ENCODE measurements at places on chromosomes 11 and 22.

- no peak for DNase-seq
Observed at GRCh38 chr11:32435942-32436750, 807 bp upstream of the WT1 start.

- DNase-seq: no peak
Observed at GRCh38 chr22:40498420-40499208, 128.2 kb downstream of the SGSM3 start.

GRCh38 chr22:23233084-23233531 is 52.8 kb downstream of the BCR start:
- no peak for DNase-seq

DNA sequence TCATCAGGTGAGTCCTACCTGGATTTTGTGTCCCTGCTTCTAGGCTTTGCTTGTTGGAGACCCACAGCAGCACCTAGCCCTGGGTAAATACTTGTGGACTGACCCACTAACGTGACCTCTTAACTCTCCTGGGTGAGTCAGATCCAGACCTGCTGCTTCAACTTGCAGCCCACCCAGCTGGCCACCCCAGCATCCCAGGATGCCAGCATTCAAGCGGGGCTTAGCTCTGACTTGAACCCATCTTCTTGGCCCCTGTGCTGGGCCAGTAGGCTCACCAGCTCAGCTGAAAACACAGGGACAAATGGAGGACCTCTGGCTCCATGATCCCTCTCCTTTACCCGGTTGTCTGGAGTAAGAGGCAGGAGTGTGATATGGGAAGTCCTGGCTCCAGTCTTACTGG is 33.5 kb downstream of the PARVG start:
- DNase-seq: no peak

GRCh38 chr22:49543876-49544275 is 283.8 kb downstream of the BRD1 start:
- DNase-seq: no peak

GRCh38 chr22:22835771-22836291 is 51.8 kb upstream of the IGLL5 start:
- DNase-seq: no peak

- DNase-seq: no peak
Observed at GRCh38 chr11:113673550-113674396, 32.3 kb downstream of the TMPRSS5 start.

DNA sequence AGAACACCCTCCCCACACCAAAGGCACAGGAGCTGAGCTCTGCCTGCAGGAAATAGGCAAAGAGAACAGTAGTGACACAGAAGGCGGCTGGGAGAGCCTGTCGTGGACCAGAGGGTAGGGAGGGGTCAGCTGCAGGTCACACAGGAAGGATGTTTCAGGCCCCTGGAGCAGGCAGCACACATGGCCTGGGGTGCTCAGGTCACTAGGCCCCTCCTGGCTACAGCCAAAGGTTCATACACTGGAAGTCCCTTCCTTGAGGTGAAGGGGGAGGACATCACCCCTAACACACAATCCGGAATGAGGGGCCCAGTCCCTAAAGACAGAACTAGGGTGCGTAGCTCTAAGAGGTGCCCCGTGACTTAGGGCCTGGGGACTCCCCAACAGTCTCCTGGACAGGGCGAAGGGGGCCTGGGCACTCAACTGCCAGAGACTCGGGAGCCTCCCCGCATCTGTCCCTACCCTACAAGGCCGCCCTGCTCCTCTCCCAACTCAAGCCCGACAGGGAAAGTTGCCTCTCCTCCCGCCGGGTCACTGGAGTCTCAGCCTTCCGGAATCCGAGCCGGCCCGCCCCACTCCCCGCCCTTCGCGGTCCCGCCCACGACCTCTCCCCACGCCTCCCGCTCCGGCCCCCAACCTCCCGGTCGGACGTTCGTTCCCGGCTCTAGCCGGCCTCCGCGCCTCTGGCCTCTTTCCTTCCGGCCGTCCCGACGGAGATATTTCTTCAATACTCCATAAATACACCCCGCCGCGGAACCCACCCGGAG is at the start of gene CYB5R2:
TSS of gene CYB5R2 (minus strand) at position 541 of the 764 bp plus-strand sequence. CDS start 675 bp downstream, outside the sequence.
- no peak for DNase-seq

DNA sequence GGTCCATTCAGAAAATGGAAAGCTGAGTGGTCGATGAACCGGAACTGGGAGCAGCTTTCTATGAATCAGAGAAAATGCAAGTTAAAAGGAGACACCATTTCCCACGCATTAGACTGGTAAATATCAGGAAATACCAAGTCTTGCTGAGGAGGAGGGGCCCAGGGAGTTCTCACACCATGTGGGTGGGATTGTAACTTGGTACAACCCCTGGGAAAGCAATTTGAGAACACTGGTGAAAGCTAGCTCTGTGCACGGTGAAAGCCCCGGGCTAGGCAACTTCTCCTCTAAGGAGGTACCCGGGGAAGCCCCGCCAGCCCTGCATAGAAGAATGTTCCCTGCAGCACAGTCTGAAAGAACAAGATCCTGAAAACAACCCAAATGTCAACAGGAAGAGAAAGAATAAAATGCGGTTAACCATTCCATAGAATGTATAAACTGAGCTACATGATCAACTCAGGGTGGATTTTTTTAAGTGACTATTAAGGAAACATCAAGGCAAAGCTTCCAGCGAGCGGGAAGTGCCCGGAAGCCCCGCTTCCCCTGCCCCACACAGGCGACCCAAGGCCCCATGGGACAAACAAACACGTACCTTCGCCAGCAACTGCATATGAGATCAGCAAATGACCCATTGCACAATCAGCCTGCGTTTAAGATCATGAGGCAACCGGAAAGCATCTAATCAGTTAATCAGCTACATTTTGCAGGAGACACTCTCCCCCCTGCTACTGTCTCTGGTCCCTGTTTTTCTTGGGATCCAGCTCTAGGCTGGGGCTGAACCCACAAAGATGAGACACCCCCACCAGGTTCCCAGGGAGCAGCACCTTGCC is 11.3 kb downstream of the SHANK2 start:
- DNase-seq: no peak

Measured in NCI-H187 (cell line).